Sigmoid colon (tissue), 7 donors: ENCODE measurements at places on chromosomes 12 and 14. TPM values are rescaled to one million over a fixed set of nuclear protein-coding genes. Genes with fewer than 3 reads are reported as not detected.
A peak's percentile ranks its signal among the peaks of the same experiment; 100 is the strongest.

GRCh38 chr14:79201564-79202207 lies 1009.6 kb downstream of the DIO2 start:
- no peaks in the 10 kb centered on the region for H3K36me3 ChIP-seq
- H3K27ac ChIP-seq, result no peak overlapping the region
- no peak for DNase-seq
- H3K4me3 ChIP-seq, result no peak overlapping the region

DNA sequence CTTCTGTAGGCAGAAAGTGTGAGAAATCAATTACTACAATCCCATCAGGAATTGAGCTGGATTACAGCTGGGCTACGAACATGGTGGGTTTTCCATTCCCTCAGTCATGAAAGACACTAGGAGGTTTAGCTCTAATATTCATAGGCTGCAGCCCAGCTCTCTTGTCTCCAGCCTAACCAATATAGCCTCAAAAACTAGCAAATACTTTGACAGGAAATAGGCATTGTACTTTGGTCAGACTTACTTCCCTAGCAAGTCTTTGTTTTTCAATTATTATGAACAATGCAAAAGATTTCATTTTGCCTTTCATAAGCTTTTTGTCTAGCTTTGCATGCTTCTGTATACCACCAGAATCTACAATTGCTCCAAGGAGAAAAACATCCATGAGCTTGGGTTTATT lies 296.2 kb downstream of the GPHN start:
- H3K4me3 ChIP-seq, result no peak overlapping the region
- H3K36me3 ChIP-seq, result no peaks in the 10 kb centered on the region
- DNase-seq, result no peak
- no peaks in the 10 kb centered on the region for H3K4me1 ChIP-seq
- no peak overlapping the region for H3K27ac ChIP-seq

GRCh38 chr14:89827265-89827664 lies 127.3 kb downstream of the EFCAB11 start:
- no peaks in the 10 kb centered on the region for H3K36me3 ChIP-seq
- no peaks in the 10 kb centered on the region for H3K4me1 ChIP-seq
- no peaks in the 10 kb centered on the region for H3K27me3 ChIP-seq
- H3K4me3 ChIP-seq, result no peak overlapping the region

DNA sequence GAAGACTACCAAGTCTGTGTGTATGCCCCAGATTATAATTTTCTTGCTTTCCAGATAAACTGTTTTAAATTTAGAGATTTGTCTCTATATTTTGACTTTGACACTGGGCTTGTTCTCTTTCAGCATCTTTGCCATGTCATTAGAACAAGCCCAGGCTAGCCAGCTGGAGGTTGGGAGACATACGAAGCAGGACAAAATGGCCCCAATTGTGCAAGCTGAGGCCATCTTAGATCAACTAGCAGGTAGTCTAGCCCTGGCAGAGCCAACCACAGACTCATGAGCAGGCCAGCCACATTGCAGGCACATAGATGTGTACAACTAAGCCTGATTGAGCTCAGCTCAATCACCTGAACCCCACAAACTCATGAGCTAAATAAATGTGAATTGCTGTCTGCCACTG lies 321.4 kb downstream of the ATP23 start:
- H3K36me3 ChIP-seq, result no peaks in the 10 kb centered on the region
- H3K27me3 ChIP-seq, result no peaks in the 10 kb centered on the region
- DNase-seq, result no peak
- H3K4me3 ChIP-seq, result no peak overlapping the region

GRCh38 chr14:50821510-50822464 lies 9.2 kb downstream of the NIN start:
- peaks cover 16% of the 10 kb centered on the region for H3K4me1 ChIP-seq
- no peaks in the 10 kb centered on the region for H3K36me3 ChIP-seq
- H3K4me3 ChIP-seq, result no peak overlapping the region
- H3K27me3 ChIP-seq, result no peaks in the 10 kb centered on the region

Gene BMP4
- 19.4 TPM for total RNA-seq

GRCh38 chr12:47102406-47102805 lies 22.6 kb upstream of the AMIGO2 start:
- H3K4me3 ChIP-seq, result no peak overlapping the region
- H3K27me3 ChIP-seq, result no peaks in the 10 kb centered on the region
- DNase-seq, result no peak
- H3K4me1 ChIP-seq, result peaks cover 50% of the 10 kb centered on the region

GRCh38 chr14:65170318-65170717 lies 68.0 kb upstream of the MAX start:
- DNase-seq, result no peak
- H3K27me3 ChIP-seq, result peaks cover 8% of the 10 kb centered on the region
- H3K36me3 ChIP-seq, result no peaks in the 10 kb centered on the region
- no peak overlapping the region for H3K27ac ChIP-seq
- H3K4me1 ChIP-seq, result peaks cover 7% of the 10 kb centered on the region
- H3K4me3 ChIP-seq, result no peak overlapping the region

- H3K36me3 ChIP-seq, result no peaks in the 10 kb centered on the region
- H3K4me1 ChIP-seq, result peaks cover 13% of the 10 kb centered on the region
- peak overlapping the region; percentile 47 for H3K4me3 ChIP-seq
- H3K27me3 ChIP-seq, result no peaks in the 10 kb centered on the region
These were observed 259.5 kb upstream of the E2F7 start for GRCh38 chr12:77324763-77325468.

DNA sequence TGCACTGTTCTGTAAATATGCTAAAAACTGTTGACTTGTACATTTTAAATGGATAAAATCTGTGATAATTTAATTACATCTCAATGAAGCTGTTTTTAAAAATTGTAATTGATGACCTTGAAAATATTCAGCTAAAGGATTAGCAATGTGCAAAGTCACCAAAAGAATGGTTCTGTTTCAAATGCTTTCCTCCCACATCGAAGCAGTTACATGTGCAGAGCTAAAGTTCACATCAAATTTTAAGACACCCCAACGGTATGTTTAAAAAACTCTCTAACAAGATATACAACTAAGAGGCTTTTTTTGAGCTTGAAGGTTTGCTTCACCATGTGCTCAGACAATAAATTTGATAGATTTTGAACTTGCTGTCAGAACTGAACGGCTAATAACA lies 114.6 kb upstream of the KRAS start:
- H3K4me1 ChIP-seq, result no peaks in the 10 kb centered on the region
- H3K27me3 ChIP-seq, result no peaks in the 10 kb centered on the region
- no peaks in the 10 kb centered on the region for H3K36me3 ChIP-seq
- H3K27ac ChIP-seq, result no peak overlapping the region
- DNase-seq, result no peak
- H3K4me3 ChIP-seq, result no peak overlapping the region

DNA sequence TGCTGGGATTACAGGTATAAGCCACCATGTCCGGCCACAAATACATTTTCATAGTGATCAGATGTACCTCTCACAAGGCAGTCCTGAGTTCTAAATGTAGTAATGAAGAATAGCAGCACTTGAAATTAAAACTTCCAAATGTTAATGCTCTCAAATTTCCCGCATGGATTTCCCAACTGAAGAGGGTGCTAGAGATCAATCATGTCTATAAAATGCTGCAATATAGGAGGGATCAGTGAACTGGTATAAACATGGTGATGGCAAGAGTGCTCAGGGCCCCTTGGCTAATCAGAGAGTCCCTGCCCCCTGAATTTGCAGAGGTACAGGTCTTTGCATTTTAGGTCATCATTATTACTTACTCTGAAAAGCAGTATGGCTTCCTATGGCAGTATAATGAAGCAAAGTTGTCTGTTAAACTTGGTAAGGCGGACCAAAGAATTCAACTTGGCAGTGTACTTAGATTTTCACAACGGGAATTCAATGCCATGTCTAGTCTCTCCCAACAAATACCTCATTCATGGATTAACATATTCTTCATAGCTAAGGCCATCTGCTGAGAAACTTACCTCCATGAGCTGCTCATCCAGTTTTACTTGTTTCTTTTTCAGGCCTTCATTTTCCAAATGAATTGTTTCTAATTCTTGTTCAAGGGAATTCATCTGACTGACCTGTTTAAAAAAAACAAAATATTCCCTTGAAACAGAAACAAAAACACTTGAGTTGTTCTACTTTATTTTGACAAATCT lies 67.0 kb upstream of the SAV1 start:
- H3K4me1 ChIP-seq, result no peaks in the 10 kb centered on the region
- no peak overlapping the region for H3K27ac ChIP-seq
- H3K36me3 ChIP-seq, result peaks cover 8% of the 10 kb centered on the region

Gene TESPA1
- total RNA-seq, result 2.9 TPM

Gene PTHLH
- total RNA-seq, result 7.5 TPM

DNA sequence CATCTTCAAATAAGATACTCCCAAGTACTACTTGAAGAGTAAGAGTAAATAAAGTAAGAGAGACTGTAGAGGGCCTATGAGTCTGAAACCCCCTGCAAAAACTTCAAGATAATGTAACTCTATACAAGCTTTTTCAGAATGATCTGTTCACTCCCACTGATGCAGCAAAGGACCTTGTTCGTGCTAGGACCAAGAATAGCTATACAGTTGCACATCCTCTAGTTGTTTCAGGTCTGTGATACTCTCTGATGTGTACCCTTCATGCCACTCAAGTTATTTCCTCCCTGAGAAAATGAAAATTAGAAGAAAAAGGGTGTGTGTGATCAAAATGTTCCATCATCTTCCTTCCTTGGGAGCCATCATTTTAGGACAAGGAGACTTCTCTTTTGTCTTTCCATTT lies 204.4 kb downstream of the ALX1 start:
- no peak overlapping the region for H3K4me3 ChIP-seq
- H3K27ac ChIP-seq, result no peak overlapping the region
- H3K36me3 ChIP-seq, result no peaks in the 10 kb centered on the region
- no peaks in the 10 kb centered on the region for H3K4me1 ChIP-seq
- no peaks in the 10 kb centered on the region for H3K27me3 ChIP-seq

DNA sequence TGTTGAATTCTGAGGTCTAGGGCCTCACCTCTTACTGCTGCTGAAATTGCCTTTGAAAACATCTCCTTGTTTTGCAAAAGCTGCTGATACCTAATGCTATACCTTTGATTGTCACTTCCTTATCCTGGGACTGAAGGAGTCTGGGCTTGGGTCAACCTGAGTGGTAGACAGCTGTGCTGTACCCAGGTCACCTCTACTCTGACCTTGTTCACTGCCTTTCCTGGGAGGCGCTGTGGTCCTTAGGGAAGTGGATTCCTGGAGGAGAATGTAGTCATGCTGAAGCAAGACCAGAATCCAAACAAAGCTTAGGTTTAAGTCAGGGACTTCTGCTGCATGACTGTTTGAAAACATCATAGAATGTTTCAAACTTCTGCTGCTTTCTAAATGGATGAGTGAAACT lies 191.4 kb downstream of the SNAPC1 start:
- H3K27me3 ChIP-seq, result no peaks in the 10 kb centered on the region
- DNase-seq, result no peak
- H3K27ac ChIP-seq, result no peak overlapping the region
- H3K4me3 ChIP-seq, result no peak overlapping the region
- H3K4me1 ChIP-seq, result no peaks in the 10 kb centered on the region

GRCh38 chr12:123250471-123251383 lies 17.5 kb downstream of the MTRFR start:
- H3K36me3 ChIP-seq, result peaks cover 6% of the 10 kb centered on the region
- H3K27me3 ChIP-seq, result no peaks in the 10 kb centered on the region
- no peak overlapping the region for H3K4me3 ChIP-seq
- H3K27ac ChIP-seq, result no peak overlapping the region
- no peak for DNase-seq
- H3K4me1 ChIP-seq, result peaks cover 18% of the 10 kb centered on the region

DNA sequence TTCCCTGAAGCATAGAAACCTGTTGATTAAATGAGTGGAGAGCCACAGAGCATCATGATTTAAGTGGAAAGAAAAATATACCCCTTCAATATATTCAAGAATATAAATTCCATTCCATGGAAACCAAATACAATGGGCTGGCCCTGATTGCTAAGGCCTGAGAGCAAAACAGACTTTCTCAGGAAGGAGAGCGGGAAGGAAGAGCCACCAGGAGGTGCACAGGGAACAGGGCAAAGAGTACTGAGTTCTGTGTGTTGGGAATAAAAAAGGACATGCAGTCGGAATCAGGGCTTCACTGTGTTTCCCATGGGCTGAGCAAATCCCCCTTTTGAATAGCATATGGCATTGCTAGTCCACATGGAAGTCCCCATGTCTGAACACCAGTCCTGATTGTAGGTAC lies 69.7 kb upstream of the PLEKHG3 start:
- DNase-seq, result peak; percentile 37
- H3K27me3 ChIP-seq, result no peaks in the 10 kb centered on the region
- H3K4me3 ChIP-seq, result no peak overlapping the region
- H3K27ac ChIP-seq, result peak overlapping the region; percentile 88
- H3K36me3 ChIP-seq, result no peaks in the 10 kb centered on the region

Gene MAGOHB
- 14.7 TPM for total RNA-seq

DNA sequence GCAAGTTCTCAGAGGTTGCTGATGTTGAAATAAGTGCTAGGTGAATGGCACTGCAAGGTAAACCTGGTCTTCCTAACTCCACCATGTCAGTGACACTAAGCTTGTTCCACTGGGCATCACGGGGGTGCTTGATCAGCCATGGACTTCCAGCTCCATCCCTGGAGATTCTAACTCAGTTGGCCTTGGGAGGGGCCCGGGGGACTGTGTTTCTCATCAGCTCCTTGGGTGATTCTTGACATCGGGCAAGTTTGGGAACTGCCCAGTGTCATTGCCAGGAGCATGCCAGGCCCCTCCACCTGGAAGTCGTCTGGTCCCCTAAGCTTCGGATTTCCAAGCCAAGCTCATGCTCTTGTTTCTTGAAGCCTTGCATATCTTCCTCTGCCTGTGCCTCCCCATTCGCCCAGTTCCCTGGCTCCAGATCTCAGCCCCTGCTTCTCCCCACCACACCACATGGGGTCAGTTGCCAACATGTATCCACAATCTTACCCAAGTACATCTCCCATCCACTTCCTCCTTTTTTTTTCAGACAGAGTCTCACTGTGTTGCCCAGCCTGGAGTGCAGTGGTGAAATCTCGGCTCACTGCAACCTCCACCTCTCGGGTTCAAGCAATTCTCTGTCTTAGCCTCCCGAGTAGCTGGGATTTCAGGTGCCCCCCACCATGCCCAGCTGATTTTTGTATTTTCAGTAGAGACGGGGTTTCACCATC lies 30.7 kb upstream of the RFLNA start:
- H3K4me1 ChIP-seq, result no peaks in the 10 kb centered on the region
- DNase-seq, result no peak
- no peak overlapping the region for H3K27ac ChIP-seq
- H3K27me3 ChIP-seq, result no peaks in the 10 kb centered on the region
- H3K4me3 ChIP-seq, result no peak overlapping the region

DNA sequence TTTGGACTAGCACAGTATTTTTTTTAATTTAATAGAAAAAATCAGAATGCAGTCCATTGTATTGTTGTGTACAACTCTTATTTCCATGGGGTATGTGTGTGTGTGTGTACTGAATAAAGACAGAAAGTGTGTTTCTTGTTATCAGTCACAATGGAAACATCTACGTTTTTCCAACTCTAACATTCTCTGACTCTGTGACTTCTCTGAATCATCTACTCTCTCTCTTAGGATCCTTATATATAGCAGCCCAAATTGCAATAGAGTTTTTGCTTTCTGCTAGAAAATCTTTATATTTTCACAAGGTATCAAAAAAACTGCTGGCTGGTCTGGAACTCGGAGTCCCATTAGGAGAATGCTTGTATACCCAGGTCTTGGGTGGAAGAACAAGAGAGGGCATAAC lies 138.9 kb upstream of the ARID2 start:
- DNase-seq, result no peak
- H3K27ac ChIP-seq, result no peak overlapping the region
- no peaks in the 10 kb centered on the region for H3K4me1 ChIP-seq

GRCh38 chr12:51522696-51523095 lies 68.3 kb upstream of the SCN8A start:
- H3K4me1 ChIP-seq, result no peaks in the 10 kb centered on the region
- H3K36me3 ChIP-seq, result no peaks in the 10 kb centered on the region
- no peak overlapping the region for H3K4me3 ChIP-seq
- no peaks in the 10 kb centered on the region for H3K27me3 ChIP-seq
- DNase-seq, result no peak

GRCh38 chr12:46267825-46268582 lies 839 bp downstream of the SLC38A1 start:
- H3K36me3 ChIP-seq, result no peaks in the 10 kb centered on the region
- H3K27me3 ChIP-seq, result no peaks in the 10 kb centered on the region
- DNase-seq, result no peak
- H3K4me3 ChIP-seq, result peak overlapping the region; percentile 70
- H3K4me1 ChIP-seq, result peaks cover 49% of the 10 kb centered on the region
